Fibroblast of skin of left biceps (primary cell): ENCODE measurements at places on chromosomes 1 and 21.

- no peak for DNase-seq
Observed at GRCh38 chr1:244672946-244673682, 20.2 kb downstream of the DESI2 start.

DNA sequence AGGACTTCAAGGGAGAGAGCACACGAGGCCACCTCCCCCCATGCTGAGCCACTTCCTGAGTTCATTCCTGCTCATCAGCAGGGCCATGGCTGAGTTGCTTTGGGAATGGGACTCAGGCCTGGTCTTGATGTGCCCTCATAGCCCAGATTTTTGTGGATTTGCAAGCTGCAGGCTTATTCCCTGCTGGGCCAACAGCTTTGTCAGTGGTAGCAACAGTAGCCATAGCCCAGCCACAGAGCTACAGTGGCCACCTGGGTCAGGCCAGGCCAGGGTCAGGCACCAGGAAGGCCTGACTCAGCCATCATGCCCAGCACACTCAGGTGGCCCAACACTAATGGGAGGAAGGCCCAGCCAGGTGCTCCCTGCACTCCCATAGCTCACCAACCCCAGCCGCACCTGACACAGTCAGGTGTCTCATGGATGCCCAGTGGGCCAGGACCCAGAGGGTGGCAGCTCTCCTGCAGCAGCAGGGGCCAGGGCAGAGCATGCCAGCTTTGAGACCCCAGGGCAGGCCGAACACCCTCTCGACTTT, 33.5 kb downstream of the EPHA2 start:
- no peak for DNase-seq

- peak; percentile 20 for DNase-seq
Observed at GRCh38 chr1:27284425-27285273, 37.3 kb upstream of the TMEM222 start.

DNA sequence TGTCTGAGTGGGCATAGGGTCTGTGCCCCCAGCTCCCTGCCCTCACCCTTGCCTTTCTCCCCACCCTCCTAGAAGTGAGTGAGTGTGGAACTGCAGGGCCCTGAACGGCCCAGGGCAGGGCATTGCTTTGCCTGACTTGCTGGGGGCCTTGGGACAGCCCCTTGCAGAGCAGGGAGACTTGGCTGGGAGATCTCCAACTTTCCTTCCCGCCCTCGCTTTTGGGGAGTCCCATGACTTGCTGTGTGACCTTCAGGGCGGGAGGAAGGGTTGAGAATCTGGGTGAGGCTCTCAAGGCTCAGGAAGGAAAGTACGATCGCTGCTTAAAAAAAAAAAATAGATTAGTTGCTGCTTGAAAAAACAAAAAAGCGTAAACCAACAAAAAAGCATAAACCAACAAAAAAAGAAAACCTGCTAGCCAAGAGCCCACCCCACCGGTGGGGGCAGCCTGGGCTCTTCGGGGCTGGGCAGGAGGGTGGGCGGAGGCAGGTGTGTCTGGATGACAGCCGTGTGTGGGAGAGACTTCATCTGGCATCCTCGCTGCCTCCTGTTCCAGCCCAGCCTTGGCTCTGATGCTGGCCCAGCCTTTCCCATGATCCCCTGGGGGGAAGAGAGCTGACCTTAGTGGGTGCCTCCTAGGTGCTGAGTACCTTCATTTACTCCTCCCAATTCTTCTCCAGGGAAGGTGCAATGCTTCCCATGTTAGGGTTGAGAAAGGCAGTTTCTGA, 6.5 kb downstream of the NBL1 start:
- no peak for DNase-seq

- no peak for DNase-seq
Observed at GRCh38 chr1:185581961-185582725, 152.0 kb upstream of the HMCN1 start.

DNA sequence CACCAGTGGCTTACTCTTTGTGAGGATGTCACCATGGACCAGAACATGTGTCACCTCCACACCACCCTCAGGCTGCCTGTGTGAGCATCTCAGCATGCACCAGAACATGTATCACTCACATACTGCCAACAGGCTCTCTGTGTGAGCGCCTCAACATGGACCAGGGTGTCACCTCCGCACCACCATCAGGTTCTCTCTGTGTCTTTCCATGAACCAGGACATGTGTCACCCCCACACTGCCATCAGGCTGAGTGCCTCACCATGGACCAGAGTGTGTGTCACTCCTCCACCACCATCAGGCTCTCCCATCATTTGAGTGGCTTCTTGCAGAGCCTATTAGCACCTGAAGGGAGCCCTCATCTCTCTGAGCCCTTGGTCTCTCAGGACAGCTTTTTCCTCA, 125.2 kb downstream of the ZNF648 start:
- no peak for DNase-seq

- peak; percentile 98 for DNase-seq
Observed at GRCh38 chr1:245599371-245600174, 444.8 kb downstream of the KIF26B start.

GRCh38 chr21:43717967-43718871, 710 bp upstream of the PDXK start:
- no peak for DNase-seq

DNA sequence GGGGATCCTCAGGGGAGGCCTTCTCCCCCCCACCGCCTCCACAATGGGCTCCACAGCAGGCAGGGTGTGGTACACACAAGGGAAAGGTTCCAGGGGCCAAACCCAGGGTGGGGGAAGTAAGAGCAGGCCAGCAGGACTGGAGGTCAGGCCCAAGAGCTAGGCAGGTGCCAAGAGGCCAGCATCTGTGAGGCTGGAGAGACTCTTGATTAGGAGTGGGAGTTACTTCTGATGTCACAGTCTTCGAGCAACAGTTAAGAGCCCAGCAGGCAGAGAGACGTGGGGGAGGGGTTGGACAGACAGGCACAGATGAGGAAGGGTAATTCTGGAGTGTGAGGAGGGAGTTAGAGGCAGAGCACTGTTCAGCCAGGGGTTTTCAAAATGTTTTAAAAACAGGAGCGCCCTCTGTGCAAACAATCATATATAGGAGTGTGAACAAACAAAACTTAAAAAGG, 55.8 kb downstream of the SLC9A1 start:
- DNase-seq: no peak

DNA sequence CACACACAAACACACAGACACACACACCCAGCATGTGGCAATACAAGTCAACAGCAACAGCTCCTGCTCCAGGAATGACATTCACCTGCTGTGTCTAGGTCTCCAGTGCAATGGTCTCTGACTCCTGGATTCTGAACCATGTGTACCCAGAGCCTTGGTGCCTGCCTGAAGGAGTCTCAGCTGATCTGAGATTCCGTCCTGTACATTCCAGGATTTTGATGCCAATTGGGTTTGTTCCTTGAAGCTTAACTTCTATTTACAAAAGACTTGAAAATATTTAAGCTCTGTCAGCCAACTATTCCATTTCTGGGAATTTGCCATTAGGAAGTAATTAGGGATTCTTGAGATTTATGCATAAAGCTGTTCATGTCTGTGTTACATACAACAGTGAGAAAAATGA, 85.4 kb upstream of the LRRC8D start:
- DNase-seq: no peak

DNA sequence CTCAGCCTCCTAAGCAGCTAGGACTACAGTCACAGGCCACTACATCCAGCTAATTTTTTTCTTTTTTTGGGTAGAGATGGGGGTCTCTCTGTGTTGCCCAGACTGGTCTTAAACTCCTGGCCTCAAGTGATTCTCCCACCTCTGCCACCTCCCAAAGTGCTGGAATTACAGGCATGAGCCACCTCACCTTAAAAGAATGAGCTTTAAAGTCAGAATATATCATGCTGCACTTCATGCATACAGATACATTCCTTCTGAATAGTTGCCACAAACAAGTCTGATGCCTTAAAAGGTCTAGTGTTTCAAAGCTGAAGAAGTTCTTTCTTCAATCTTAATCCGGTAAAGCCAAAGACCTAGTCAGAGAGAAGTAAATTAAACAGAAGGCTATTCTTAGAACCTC, 23.8 kb upstream of the CPLANE2 start:
- peak; percentile 38 for DNase-seq

GRCh38 chr1:182430263-182431068, 19.5 kb upstream of the RGSL1 start:
- DNase-seq: no peak
